ENCODE measurements at places on chromosomes 1 and 21. TPM values are rescaled to one million over a fixed set of nuclear protein-coding genes. Genes with fewer than 3 reads are reported as not detected.

- no peak for DNase-seq
Observed at GRCh38 chr1:185864331-185864730, 130.1 kb downstream of the HMCN1 start.

- DNase-seq: no peak
Observed at GRCh38 chr1:40140211-40140973, 20.8 kb upstream of the RLF start.

- no peak for DNase-seq
Observed at GRCh38 chr1:245095903-245096302, 58.9 kb upstream of the KIF26B start.

Gene VSIG8
- not detected for total RNA-seq

DNA sequence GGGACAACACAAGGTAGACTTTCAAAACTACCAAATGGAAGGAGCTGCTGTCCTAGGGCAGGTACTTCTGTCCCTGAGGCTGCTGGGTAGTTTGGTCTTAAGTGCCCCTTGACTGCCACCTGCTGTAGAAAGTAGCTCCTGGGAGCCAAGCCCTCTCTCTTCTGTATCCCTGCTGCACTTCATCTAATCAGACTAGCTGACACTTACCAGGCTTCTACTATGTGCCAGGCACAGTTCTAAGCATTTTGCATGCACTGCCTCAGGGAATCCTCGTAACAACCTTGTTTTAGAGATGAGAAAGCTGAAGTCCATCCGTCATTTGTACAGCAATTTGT, 15.9 kb upstream of the SRSF4 start:
- peak; percentile 72 for DNase-seq

DNA sequence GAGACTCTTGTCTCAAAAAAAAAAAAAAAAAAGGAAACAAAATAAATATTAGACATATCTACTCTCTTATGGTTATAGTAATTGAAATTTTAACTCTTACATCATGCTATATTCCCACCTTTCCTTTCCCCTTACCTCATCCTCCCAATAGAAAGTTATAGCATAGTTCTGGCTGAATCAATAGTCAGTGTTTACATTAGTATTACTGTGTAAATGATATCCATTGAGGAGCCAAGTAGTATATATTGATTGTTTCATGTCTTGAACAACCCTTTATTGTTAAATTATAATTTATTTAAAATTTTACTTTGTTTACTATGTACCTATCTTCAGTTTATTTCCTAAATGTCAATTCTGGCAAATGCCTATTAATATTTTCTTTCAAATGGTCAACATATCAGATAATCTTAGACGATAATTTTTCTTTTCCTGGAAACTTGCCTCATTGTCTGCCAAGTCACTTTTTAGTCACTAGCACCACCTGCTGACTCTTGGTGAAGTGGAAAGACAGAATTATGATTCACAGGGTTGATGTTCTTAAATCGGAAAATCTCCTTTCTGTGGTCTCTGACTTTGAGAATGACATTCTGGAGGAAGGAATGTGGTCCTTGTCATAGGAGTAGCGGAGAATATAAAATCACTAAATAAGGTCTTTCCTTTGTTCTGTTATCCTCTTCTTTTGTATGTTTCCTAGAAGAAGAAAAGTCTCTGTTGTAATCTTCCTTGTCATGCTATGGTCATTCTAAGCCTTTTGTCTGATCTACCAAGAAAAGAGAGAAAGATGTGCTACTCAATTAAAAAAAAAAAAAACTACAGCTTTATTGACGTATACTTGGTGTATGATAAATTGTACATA, 8.6 kb downstream of the HJV start:
- no peak for DNase-seq

Gene SAMD11
- total RNA-seq: 15.7 TPM

- no peak for DNase-seq
Observed at GRCh38 chr1:95041491-95042165, 31.1 kb downstream of the ALG14 start.

DNA sequence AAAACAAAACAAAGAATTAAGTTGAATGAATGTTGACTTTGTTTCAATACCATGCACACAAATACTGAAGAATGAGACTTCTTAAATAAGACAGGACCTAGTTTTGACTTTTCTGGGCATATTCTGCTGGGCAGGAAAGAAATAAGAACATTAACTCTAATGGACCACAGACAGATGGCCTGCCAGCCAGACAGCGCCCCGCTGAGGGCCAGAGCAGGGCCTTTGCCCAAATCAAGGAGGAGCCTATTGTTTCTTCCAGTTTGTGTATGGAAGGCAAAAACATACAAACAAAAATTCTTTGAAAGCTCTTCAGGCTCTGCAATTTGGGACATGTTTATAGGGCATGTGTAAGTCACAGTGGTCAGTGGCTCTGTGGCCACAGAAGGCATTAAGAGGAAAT, 44.4 kb upstream of the KIF26B start:
- DNase-seq: no peak

Gene RYR2
- 3.4 TPM for total RNA-seq

- DNase-seq: no peak
Observed at GRCh38 chr21:38849776-38850175, 44.0 kb downstream of the ETS2 start.

- no peak for DNase-seq
Observed at GRCh38 chr1:32885676-32886003, 651 bp upstream of the HPCA start.

DNA sequence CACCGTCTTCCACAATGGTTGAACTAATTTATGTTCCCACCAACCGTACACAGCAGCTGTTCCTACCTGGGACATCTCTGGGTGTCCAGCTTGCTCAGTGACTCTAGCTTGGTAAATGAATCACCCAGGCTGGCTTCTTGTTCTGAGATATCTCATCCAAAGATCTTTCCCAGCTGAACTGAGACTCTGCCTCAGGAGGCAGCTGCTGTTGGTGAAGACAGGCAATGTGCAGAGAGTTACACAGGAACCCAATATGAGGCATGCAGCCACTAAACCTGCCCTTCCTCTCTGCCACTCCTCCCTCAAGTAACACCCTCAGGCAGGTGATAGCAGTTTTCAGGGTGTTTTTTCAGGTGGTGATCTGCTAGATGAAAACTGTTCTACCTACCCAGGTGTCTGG, 14.0 kb upstream of the FOXO6 start:
- no peak for DNase-seq

GRCh38 chr1:35447278-35447677, 109.9 kb downstream of the KIAA0319L start:
- no peak for DNase-seq

DNA sequence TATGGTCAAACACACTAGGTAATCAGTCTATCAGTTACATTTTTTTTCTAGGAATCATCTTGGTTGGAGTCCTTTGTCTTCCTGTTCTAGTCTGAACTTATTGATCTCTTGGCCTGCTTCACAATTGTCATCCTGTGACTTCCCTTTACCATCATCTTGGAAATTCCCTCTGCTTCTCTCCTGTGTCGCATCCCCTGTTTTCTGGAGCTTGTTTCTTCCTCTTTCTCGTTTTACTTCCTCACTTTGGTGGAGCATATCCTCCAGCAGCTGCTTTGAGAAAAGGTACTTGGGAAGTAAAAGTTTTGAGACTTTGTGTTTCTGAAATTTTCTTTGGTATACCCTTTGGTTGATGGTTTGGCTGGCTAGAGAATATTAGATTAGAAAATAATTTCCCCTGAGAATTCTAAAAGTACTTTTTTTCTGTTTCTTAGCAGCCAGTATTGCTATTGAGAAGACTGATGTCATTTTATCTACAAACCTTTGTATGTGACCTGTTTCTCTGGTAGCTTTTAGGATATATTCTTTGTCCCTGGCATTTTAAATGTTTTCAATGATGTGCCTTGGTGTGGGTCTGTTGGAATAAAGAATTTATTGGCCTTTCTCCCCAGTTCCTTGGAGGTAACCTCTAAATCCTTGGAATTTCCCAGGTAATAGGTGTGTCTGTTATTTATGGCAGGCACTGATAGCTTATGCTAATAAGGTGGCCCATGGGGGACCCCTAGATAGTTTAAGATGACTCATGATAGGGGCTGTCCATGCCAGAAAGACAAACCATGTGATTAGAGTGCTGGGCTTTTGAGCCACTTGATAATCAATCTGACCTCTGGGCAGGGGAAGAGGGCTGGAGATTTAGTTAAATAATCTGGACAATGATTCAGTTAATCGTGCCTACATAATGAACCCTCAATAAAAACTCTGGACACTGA, 6.1 kb upstream of the MYCL start:
- no peak for DNase-seq

Gene TNN
- total RNA-seq: 0.22 TPM

GRCh38 chr1:106802181-106802580, 254.3 kb upstream of the PRMT6 start:
- no peak for DNase-seq

GRCh38 chr1:232484856-232485255, 145.1 kb downstream of the SIPA1L2 start:
- no peak for DNase-seq

Gene COL24A1
- total RNA-seq: 0.35 TPM

- DNase-seq: no peak
Observed at GRCh38 chr1:91844862-91845528, 41.0 kb downstream of the TGFBR3 start.

DNA sequence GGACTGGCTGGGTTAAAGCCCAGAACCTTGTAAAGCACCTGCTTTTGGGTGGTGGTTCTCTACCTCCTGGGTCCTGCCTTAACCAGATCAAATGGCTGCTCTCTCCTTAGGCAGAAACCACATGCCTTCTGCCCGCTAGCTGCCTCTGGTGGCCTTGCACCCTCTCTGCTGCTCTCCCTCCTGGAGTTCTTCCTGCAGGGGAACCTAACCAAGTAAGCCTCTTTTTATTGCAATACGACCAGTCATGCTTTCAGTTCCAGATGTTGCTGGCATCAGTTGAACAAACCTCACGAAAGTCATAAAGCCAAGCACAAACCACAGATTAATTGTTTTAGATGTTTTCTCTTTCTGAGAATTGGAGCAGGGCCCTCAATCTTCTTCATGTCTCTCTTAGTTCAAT, 118.9 kb downstream of the GDAP2 start:
- no peak for DNase-seq

DNA sequence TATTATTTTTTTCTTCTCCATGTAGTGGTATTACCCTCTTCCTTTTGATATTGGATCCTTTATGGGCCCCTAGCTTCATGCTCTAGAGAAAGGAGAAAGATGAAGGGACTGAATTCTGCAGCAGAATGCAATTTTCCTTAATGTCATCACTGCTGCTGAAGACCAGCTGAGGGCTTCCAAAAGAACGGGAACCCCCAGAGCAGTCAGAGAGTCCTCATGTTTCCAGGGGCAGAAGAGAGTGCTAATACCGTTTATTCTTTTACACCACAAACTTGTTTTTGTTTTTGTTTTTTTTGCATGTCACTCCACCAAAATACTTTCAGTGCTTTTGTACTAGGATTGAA, 21.1 kb upstream of the TBX15 start:
- DNase-seq: no peak

Gene DIO1
- total RNA-seq: not detected

GRCh38 chr1:232511172-232511571, 118.8 kb downstream of the SIPA1L2 start:
- DNase-seq: no peak

Gene TRIM45
- total RNA-seq: 10.3 TPM

DNA sequence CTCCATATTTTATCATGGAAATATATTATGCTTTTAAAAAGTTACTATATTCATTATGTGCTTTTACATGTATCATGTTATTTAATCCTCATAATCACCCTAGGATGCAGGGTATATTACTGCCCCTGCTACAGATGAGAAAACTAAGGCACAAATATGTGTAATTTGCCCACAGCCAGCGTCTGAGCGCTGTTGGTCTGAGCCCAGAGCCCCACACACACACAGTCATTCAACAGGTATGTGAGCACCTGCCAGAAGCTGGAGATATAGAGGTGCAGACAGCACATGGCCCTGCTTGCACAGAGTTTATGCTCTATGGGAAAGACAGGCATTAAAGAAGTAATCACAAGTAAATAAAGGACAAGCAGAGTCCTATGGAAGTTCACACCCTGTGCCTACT, 49.8 kb upstream of the SEC16B start:
- no peak for DNase-seq

Gene FLG2
- not detected for total RNA-seq

Gene PPIE
- total RNA-seq: 38.8 TPM

DNA sequence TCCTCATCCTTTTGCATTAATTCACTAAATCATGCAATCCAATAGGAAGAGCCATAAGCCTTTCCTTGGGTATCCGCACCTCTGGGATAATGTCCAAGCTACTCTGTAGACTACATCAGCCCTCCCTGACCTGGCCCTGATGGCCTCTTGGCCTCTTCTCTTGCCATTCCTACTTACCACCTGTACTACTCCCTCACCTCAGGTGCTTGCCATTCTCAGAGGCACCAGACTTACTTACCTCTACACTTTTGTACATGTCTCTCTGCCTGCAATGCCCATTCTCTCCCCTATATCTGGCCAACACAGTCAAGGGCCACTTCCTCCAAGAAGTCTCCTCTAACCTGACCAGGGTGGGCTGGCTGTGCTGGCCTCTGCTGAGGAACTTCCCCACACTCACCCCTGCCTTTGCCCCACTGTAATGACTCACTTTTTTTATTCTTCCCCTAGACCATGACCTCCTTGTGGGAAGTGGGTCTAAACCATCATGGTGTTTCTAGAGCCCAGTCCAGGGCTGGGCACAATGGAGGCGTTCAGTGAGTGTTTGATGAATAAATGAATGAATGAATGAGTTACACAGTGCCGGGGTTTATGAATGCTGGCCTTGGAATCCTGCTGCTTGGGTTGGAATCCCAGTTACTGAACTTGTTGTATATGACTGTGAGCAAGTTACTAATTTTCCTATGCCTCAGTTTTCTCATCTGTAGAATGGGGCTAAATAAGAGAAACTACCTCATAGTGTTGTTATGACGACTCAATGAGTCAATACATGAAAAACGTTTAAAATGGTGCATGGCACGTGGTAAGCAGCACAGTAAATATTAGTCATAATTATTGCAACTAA, 179.8 kb downstream of the FOXD2 start:
- DNase-seq: no peak

DNA sequence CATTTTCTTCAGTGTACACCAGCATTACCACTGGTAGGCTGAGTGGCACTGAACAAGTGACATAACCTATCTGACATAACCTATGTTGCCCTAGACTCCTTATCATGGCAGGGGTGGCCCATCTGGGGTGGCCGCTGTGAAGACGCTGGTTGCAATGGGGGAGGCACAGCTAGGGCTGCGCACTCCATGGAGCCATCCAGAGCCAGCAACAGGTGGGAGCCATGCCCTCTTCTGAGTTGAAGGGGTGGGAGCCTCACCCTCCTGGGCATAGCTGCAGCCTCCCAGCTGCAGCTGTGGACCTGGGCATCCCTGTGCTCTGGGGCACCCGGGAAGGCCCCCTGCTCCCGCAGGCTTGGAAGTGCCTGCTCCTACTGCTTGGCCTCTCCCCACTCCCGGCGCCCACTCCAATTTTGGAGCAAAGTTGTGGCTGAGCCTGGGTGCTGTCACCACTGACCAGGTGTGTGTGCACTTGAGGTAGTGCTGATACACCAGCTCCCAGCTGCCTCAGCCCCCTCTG, 52.4 kb upstream of the NTPCR start:
- DNase-seq: no peak

- DNase-seq: no peak
Observed at GRCh38 chr1:164689672-164690511, 130.9 kb downstream of the PBX1 start.

- no peak for DNase-seq
Observed at GRCh38 chr1:55747408-55747841, 532.3 kb upstream of the USP24 start.
